ENCODE measurements at places on chromosomes 2 and 18. TPM values are rescaled to one million over a fixed set of nuclear protein-coding genes. Genes with fewer than 3 reads are reported as not detected.

The SAG gene
- total RNA-seq: not detected

The FHOD3 gene
- 117 TPM for total RNA-seq

The AOX1 gene
- 8.0 TPM for total RNA-seq

The GPBAR1 gene
- total RNA-seq: 0.65 TPM

The DPP4 gene
- 65.7 TPM for total RNA-seq

The MERTK gene
- total RNA-seq: 5.7 TPM

The ZSCAN30 gene
- 15.6 TPM for total RNA-seq

The GPAT2 gene
- 2.0 TPM for total RNA-seq

The BMP10 gene
- not detected for total RNA-seq

The RFX8 gene
- not detected for total RNA-seq

The FSHR gene
- 0.05 TPM for total RNA-seq

The ADRA2B gene
- total RNA-seq: not detected

The NAT8 gene
- 0.69 TPM for total RNA-seq

The CD302 gene
- 3.8 TPM for total RNA-seq

The CNTNAP5 gene
- 0.20 TPM for total RNA-seq

The ECEL1 gene
- total RNA-seq: not detected

The B3GNT7 gene
- total RNA-seq: 4.0 TPM

The SERPINB13 gene
- not detected for total RNA-seq

The MRPS9 gene
- total RNA-seq: 34.4 TPM

The GAREM1 gene
- 3.6 TPM for total RNA-seq

The SERPINB12 gene
- total RNA-seq: not detected

The CHMP3 gene
- total RNA-seq: 105 TPM

The G6PC2 gene
- total RNA-seq: not detected

The IWS1 gene
- total RNA-seq: 46.5 TPM

All from renal cortical epithelial cell (primary cell).